ENCODE measurements at places on chromosomes 2 and 18.

DNA sequence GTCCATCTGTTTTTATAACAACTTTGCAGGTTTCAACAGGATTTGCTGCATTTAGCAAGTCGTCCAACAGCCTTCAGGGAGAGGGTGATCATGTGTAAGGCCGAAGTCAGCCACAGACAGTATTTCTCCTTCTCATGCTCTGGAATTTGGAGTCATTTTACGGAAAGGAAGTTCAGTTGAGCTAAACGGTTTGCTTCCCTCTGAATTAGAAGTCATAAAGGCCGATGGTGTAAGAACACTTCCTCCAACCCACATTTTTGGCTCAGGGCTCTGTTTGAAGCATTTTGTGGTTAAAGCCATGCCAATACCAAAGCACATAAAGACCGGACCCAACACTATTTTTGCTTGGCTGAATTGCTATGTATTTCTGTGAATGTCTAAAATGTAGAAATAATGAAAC, 129.5 kb downstream of the TMEM182 start:
- DNase-seq = no peak

DNA sequence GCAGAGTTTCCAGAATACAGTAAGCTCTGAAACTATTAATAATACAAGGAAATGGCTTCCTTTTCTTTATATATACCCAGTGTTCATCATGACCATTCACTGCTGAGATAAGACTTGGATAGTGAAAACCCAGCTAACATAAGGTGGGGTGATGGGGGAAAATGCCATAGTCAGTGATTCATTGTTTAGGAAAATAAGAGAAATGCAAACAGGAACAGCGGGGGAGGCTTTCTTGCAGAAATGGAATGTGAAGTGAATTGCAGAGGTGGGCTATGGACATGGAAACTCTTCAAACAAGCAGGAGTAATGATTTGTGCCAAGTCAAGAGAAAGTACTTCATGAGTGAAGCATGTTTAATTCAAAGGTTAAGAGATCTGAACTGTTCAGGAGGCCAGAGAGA, 519.4 kb downstream of the TDRD15 start:
- no peak for DNase-seq

DNA sequence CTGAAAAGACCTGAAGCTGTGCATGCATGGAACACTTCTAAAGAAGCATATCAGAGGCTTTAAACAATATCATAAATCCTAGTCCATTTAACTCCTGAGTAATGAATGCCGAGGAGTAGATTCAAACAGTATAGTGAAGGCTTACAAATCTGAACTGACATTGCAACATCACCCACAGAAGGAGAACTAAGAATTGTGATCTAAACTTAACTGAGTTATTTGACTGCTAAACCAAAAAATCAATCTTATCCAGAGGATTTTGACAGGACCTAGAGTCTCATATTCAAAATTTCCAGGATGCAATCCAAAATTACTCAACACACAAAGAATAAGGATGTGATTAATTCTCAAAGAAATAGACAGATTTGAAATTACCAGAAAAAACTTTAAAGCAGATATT, 181.0 kb downstream of the SLC39A10 start:
- no peak for DNase-seq

DNA sequence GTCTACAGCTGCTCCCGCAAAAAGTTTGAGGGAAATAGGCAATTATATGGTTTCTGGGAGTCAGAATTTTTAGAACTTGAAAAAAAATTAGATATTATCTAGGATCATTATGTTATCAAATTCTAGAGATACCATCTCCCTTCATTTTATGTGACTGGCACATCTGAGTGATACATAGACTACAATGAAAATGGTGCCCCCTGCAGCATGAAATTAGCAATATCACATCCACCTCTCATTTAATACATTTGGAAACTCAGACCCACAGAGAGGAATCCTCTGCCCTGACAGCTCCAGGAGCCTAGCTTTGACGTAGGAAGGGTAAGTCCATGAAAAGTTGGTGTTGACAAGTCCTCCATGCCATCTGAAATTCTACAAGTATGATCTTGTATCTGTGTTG, 381.6 kb downstream of the SUCLG1 start:
- DNase-seq = peak; percentile 49

DNA sequence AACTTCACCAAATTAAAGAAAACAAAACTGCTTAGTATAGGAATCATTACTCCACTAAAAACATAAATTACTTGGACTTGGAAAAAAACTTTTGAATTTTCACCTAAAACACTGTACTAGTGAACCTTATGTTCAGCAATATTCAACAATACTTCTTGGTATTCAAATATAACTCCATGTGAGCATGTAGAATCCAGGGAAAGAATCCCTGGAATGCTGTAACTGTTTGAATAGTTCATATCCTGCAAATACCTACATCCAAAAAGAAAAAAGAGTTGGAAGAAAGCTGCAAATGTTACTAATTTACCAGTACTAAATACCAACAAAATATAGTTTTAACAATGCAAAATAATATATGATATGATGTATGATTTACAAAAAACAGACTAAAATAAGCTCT, 65.4 kb downstream of the IKZF2 start:
- no peak for DNase-seq

GRCh38 chr18:69002233-69002632, 204.4 kb downstream of the CCDC102B start:
- no peak for DNase-seq

DNA sequence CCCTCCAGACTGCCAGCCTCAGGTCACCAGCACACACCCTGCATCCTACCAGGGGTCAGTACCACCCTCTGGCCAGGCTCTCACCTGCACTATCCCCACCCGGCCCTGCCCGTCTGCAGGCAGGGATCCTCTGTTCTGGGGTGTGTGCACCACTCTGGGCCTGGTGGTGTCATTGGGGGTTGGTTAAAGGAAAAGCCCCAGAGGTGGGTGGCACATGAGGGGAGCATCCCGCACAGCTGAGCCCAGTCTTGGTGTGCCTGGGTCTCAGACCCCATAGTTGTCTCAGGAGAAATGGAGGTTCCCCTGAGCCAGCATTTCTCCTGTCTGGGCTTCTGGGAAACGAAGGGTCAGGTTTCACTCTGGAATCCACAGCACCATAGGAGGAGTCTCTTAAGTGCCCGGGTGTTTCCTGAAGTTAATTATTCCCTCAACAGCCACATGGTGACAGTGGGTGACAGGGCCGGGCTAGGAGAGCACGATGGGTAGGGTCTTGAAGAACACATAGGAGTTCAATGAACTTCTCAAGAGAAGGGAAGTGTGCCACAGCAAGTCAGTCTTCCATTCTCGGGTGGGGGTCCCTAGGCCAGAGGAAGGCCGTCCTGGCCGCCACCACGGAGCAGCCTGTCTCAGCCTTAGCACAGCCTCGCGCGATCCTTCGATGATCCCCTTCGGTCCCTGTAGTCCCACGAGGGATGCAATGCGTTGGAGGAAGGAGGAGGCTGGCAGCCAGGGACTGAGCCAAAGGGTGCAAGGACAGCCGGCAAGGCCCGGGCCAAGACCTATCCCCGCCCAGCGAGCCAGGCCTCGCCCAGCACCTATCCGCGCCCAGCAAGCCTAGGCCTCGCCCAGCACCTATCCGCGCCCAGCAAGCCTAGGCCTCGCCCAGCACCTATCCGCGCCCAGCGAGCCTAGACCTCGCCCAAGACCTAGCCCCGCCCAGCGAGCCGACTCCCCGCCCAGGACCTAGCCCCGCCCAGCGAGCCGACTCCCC, 1.1 kb upstream of the FARP2 start:
- peak; percentile 95 for DNase-seq

DNA sequence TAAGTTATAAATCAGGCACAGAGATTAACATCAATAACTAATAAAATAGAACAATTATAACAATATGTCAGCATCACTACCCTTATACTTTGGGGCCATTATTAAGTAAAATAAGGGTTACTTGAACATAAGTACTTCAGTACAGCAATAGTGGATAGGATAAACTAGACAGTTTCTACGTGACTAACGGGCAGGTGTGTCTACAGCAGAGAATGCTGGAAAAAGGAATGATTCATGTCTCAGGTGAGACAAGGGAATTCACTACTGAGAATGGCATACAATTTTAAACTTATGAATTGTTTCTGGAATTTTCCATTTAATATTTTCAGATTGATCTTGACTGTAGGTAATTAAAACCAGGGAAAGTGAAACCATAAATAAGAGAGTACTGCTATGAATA, 5.5 kb downstream of the WDR75 start:
- no peak for DNase-seq

DNA sequence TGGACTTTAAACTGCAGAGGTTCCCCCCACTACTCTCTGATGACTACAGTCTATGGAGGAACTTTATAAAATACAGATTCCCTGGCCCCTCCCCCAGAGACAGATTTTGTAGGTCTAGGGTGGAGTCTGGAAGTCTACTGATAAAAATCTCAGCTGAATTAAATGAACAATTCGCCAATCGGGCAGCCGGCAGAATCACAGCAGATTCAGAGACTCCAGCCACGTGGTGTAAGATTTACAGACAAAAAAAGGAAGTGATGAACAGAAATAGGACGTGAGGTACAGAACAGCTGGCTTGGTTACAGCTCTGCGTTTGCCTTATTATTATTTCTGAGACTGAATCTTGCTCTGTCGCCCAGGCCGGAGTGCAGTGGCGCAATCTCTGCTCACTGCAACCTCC, 21.4 kb upstream of the MTA3 start:
- DNase-seq = peak; percentile 86

GRCh38 chr2:12950174-12950573, 233.4 kb downstream of the TRIB2 start:
- DNase-seq = no peak

- DNase-seq = no peak
Measured at GRCh38 chr2:84486441-84487115, 27.5 kb upstream of the SUCLG1 start.

DNA sequence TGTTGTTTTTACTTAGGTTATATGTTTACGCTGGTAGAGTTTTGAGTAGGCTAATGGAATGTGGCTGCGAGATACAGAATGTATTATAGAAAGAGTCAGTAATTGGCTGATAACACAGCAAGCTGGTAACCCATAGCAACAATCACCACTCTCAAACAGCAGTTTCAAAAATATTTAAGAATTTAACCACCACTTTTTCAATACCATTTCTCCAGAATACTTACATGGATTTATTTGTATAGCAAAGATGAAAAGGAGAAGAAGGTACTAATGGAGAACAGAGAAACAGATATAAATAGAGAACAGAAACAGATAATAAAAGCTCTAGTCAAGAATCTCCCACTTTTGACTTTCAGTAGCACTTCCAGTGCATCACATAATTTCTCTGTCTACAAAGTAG, 188.3 kb upstream of the SLC39A10 start:
- DNase-seq = no peak

DNA sequence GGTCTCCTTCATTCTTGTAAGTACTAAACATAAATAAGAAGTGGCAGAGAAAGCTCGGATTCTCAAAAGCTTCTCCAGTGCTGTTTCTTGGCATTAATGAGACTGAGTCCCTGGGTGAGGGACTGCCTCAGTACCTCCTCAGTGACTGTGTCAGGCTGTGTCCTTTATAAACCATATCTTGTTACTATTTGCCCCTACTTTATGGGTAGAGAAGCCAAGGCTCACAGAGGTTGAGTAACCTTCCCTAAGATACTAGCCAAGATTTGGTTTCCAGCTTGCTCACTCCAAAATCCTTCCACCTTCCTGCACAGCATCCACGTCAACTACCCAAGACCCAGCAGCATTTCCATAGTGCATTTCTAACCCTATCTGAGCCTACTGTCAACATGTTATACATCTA, 55.6 kb downstream of the THUMPD2 start:
- no peak for DNase-seq

GRCh38 chr2:67566958-67567635, 170.0 kb downstream of the ETAA1 start:
- DNase-seq = no peak

DNA sequence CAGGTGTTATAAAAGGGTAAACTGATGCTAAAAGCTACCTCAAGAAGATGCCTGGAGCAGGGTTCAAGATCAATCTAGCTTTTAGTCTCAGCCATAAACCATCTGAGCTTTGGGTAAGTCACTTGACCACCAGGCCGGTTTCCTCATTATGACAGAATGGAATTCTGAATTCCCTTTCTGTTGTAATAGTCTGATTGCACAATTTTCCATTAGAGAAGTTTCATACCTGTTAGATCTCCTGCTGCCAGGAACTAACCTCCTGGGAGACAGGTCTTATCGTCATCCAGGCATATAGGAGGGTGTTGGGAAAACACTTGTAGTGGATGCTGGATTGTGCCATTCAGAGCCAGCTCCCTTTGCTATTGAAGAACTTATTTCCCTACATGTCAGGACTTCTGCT, 272.5 kb downstream of the TDRD15 start:
- no peak for DNase-seq

- no peak for DNase-seq
Measured at GRCh38 chr2:20507166-20507692, 60.4 kb downstream of the RHOB start.

DNA sequence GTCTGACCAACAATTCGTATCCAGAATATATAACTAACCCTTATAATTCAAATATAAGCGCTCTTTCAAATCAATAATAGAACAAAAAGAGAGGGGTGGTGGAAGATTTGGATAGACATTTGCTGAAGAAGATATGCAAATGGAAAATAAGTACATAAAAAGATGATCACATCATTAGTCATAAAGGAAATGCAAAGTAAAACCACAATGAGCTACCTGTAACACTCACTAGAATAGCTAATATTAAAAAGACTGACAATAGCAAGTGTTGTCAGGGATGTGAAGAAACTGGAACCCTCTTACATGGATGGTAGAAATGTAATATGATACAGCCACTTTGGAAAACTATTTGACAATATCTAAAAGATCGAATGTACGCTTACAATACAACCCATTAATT, 84.9 kb upstream of the MRPS9 start:
- no peak for DNase-seq

DNA sequence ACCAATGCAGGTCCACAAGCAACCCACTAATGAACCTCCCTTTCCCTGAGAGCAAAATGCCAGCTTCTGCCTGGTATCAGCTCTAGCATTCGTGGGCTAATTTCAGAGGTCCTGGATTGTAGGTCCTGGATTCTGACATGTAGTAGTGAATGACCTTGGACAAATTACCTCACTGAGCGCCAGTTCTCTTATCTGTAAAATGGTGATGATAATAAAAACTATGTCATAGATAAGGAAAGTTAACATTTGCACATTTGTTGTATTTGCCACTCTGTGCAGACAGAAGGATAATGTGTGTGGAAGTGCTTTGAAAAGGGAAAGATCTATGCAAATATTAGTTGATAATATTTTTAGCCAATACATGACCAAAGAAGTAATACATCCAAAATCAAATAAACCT, 4.1 kb upstream of the TET3 start:
- DNase-seq = no peak

DNA sequence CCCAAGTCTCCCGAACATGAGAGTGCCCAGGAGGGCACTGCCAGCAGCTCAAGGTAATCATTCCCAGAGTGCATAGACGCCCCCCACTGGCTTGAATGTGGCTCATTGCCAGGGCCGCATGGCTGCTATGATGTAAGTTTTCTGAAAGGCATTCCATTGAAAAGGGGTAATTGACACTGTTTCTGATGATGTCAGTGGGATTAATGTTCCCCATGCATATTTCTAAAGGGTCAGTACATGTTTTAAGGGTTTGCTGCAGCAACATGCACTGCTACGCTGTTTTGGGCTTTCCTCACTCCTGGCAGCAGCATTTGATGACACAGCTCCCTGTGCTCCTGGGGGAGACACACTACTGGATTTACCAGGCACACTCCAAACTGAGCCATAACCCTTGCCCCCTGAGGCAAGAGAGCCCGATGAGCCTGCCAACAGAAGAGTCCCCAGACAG, 36.7 kb downstream of the KIAA2012 start:
- peak; percentile 13 for DNase-seq
